Fibroblast of skin of right quadriceps (primary cell): ENCODE measurements at places on chromosomes 2 and 18.

- DNase-seq, result no peak
Observed at GRCh38 chr2:147297820-147298219, 547.0 kb upstream of the ACVR2A start.

DNA sequence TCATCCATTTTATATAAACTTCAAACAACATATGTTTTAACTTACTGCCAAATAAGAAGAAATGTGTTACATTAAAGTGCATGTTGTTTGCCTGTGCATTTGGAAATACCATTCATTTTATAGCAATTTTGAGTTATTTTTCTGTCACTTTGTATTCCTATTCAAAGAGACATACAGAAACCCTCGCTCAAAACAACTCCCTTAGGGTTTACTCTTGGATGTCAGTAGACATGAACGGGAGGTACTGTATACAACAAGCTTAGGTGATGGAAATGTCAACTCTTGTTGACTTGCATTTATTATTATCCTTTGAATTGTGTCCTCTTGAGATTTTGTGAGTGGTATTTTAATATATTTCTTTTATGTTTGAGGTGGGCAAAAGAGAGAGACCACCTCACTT lies 132.3 kb downstream of the CAMKMT start:
- DNase-seq, result no peak

DNA sequence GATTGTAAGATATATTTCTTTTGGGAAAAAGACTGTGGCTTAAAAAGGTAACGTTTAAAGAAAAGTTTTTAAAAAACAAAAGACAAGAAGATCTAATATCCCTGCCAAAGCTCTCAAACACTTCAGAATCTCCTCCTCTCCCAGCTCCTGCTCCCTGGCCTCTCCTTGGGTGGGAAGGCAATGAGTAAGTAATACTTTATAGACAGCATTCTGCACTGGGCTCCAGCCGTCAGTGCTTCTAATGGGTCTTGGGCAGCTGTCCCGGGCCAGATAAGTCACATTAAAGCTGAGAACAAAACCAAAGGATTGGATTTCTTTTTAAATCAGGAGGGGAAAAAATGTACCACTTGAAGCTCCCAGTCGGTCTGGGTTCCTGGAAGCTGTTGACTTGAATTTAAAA lies 133.7 kb downstream of the ALPK2 start:
- peak; percentile 31 for DNase-seq

DNA sequence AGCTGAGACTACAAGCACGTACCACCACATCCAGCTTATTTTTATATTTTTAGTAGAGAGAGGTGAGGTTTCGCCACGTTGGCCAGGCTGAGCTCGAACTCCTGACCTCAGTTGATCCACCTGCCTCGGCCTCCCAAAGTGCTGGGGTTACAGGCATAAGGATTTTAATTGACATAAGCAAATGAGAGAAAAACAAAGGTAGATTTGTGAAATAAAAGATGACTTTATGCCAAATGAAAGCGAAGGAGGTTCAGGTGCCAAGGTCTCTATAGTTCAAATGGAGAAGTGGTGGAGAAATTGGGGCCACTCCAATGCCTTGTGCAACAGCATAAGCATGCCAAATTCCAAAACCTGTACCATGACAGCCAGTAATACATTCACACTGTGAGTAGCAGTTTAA lies 180.6 kb downstream of the MREG start:
- no peak for DNase-seq

DNA sequence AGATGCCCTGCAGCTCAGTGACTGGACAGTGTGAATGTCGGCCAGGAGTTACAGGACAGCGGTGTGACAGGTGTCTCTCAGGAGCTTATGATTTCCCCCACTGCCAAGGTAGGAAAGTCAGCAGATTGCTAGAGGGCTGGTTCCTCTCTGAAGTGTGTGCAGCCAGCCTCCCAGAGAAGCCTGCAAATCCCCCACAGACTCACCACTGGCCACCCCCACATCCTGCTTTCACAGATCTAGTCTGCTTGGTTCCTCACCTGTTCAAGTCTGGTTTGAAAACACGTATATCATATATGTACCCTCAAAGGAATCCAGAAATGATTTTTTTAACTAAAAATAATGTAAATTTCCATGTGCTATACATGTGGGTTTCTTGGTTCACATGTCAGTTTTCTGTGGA lies 121.1 kb downstream of the LAMA3 start:
- no peak for DNase-seq

DNA sequence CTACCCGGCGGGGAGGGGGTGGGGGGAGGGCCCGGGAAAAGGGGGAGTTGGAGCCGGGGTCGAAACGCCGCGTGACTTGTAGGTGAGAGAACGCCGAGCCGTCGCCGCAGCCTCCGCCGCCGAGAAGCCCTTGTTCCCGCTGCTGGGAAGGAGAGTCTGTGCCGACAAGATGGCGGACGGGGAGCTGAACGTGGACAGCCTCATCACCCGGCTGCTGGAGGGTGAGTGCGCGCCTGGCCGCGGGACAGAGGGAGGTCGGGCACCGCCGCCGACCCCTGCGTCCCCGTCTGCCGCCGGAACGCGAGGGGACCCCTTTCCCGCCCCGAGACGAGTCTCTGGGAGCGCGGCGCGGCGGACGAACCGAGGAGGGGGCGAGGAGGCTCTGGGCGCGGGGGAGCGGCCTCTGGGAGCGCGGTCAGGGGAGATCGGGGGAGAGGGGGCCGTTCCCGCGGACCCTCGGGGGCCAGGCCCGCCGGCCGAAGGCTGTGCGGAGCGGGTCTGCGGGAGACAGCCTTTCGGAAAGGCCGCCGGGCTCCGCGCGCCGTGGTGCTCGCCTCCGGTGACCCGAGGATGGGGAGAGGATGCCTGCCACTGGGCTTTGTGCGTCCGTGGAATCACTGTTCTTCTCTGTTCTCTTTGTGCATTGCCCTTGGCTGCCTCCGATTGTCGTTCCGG lies 463 bp downstream of the PPP1CB start:
- no peak for DNase-seq

DNA sequence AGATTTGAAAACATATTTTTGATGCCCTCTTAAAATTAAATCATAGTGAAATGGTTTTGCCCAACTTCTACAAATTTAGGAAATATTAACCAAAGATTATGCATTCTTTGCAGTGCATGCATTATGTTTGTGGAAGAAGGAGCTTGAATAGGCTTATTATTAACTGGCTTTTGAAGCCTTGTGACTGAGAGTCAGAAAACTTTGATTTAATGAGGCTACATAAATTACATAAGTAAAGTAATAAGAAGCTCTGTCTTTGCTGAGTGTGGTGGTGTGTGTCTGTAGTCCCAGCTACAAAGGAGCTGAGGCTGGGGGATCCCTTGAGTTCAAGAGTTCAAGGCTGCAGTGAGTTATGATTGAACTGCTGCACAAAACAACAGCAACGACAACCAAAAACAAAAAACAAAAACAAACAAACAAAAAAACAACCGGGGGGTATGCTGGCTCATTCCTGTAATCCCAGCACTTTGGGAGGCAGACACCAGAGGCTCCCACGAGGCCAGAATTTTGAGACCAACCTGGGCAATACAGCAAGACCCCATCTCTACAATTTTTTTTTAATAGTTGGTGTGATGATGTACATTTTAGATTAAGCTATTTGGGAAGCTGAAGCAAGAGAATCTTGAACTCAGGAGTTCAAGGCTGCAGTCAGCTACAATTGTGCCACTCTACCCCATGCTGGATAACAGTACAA lies 57.0 kb upstream of the LRRTM4 start:
- DNase-seq, result no peak
